ENCODE measurements at places on chromosomes 4 and X.

GRCh38 chr4:122855353-122855890 is 28.8 kb downstream of the FGF2 start:
- DNase-seq, result no peak

DNA sequence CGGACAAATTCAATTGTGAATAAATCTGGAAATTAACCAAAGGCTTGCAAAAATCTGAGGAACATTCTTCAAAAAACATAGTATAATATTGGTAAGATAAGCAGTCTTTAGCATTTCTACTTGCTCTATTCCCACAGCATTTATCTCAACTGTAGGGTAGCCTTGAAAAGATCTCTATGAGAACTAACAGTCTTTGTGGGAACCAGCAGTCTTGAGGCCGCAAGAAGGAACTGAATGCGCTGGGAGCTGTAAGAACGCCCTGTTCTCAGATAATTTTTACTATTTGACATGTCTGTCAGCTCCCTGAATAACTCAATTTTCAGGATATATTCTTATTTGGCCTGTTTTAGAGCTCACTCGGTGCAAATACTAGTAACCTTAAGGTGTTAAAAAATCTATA is 519.3 kb upstream of the CXorf51A start:
- DNase-seq, result no peak

DNA sequence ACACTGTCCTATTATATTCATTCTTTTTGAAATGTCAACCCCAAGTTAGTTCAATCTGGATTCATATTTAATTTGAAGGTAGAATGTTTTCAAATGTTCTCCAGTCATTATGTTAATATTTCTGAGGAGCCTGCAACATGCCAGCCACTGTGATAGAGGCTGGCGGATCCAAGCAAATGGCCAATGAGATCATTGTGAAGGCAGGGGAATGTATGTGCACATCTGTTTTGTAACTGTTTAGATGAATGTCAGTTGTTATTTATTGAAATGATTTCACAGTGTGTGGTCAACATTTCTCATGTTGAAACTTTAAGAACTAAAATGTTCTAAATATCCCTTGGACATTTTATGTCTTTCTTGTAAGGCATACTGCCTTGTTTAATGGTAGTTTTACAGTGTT is 1.6 kb downstream of the CXCL1 start:
- no peak for DNase-seq

GRCh38 chr4:182018691-182019090 is 224.5 kb upstream of the TENM3 start:
- DNase-seq, result no peak

- peak; percentile 59 for DNase-seq
Measured at GRCh38 chr4:84677093-84677492, 94.2 kb downstream of the CDS1 start.

- peak; percentile 74 for DNase-seq
Measured at GRCh38 chr4:53706422-53707032, 115.2 kb upstream of the LNX1 start.

- DNase-seq, result no peak
Measured at GRCh38 chr4:152962150-152962549, 26.0 kb downstream of the FHDC1 start.

- no peak for DNase-seq
Measured at GRCh38 chrX:153342762-153343558, 9.0 kb downstream of the ZNF275 start.

DNA sequence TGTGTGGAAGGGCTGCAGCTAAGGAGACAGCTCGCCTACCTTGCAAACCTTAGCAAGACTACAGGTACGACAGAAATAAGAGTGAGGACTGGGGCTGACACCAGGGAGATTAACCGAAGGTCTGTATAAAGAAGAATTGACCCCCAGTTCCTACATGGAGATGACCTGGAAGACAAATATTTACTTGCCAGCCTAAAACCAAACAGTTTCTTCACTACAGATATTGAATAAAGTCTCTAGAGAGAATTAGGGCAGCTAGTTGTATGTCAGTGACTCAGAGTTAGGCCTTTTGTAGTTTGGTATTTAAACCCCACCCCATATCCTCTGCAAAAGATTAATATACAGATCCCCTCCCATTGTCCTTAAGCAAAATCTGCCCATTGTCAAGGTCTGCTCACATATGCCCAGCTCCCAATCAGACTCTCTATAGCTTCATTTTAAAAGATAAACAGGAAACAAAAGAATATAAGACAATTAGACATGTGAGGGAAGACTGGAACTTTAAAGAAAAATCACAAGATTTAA is 28.1 kb upstream of the FRMPD3 start:
- DNase-seq, result no peak

- no peak for DNase-seq
Measured at GRCh38 chr4:172055046-172055445, 241.8 kb downstream of the GALNTL6 start.

DNA sequence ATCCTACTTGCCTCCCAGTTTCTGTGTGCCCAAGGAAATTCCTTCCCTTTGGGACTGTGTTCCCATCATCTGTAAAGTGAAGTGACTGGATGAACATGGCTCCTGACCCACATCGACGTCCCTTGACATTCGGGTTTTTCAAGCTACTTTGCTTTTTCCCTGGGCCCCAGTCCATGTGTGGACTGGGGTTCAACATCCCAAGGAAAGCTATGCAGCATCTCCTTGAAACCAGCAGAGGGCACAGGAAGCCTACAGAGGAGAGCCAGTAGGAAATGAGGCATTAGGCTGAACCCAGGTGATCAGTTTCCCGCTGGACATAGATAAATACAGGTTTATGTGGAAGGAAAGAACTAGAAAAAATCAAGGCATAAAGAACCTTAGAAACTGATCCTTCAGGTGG is 145.1 kb upstream of the ARHGEF9 start:
- peak; percentile 53 for DNase-seq

DNA sequence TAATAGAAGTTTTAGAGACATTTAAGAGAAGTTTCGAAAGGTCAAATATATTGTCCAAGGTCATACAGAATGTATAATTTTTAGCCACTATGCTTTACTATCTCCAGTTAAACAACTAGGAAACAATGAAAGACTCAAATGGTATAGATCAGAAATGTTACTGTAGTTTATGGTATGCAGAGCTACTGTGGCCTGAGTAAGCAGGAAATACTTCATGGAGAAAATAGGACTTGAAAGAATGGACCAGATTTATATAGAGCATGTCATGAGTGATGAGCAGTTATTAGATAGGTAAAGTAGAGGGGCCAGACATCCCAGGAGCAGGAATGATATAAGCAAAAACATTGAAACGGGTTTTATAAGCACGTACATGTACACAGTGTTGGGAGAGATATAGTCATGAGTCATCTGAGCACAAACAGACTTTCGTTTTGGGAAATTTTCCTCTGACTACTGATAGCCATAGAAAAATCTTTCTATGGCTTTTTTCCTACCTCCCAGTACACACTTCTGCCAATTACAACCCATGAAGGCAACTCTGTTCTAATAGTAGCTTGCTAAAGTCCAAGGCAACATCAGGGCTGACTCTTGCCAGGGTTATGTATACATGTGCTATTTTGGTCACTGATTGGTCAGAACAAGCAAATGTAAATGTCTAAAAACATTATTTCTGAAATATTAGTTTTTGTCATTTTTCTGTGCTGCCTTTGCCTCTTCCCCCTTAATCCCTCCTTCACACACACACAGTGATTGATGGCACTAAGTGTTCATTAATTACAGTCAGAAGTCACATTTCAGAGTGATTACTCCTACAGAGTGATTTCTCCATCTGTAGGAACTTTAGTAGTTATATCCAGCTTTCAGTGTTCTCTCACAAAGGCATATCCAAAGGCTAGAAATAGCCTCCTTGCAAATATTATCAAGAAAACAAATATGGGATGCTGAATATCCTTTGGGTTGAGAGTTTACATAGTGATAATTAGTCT is 198.7 kb downstream of the ENOX2 start:
- no peak for DNase-seq

DNA sequence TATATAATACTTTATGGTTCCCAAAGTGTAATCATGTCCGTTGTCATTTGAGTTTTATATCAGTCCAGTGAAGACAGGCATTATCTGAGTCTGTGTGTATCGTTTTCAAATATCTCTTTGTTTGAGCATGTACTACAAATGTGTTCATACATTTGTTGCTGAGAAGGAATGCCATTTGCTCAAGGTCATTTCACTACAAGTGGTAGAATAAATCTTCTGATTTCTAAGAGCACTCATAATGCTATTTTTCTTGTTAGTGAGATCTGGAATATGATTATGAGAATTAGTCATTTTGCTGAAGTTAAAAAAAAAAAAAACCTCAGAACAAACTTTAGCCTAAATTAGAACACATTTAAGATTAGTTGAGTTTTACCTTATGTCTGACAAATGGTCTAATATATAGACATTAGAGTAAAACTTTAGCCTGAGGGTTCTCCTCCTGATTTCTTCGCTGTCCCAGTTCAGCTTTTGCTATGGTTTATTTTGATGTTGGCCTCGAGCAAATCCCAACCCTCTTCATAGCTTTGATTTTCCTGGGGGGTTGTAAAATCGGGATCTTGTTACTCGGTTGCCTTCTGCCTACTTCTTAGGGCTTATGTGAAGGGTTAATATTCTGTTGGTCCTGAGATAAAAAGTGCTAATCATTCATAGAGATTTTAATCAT is 87.1 kb downstream of the TMEM131L start:
- no peak for DNase-seq

DNA sequence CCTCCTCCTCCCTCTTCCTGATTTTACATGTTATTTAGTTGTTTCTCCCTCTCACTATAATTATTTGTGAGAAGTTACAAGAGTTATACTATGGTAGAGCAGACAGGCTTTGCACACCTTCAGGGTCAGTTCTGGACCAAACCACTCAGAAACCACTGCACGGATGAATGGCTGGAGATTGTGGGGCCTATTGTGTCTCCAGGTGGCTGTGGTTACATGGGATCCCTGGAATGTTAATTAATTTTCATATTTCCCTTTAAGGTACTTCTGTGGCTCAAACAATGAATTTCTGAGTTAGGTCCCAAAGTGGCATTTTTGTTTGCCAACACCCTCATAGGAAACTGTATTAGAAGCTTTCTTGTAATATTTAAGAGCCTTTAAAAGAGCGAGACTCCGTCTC is 151.9 kb downstream of the BMPR1B start:
- DNase-seq, result no peak

- DNase-seq, result no peak
Measured at GRCh38 chr4:139984471-139984870, 169.5 kb downstream of the MAML3 start.

- DNase-seq, result no peak
Measured at GRCh38 chr4:90960433-90960832, 833.2 kb downstream of the CCSER1 start.

DNA sequence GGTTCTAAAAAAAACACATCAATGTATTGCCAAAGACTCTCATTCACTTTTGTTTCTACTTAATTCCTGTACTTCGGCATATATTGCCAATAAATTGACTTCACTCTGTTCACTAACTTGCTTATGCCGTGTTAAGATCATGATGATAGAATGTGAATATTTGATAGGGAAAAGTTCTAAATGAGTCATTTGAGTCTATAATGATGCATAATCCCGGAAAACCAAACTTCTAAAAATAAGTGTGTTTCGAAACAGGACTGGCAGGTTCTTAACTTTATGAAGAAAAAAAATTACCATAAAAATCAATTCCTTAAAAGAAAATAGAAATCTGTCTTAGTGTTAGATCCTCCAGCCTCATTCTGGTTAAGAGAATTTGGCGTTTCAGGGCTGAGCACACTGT is 387.5 kb upstream of the FTHL17 start:
- DNase-seq, result no peak

DNA sequence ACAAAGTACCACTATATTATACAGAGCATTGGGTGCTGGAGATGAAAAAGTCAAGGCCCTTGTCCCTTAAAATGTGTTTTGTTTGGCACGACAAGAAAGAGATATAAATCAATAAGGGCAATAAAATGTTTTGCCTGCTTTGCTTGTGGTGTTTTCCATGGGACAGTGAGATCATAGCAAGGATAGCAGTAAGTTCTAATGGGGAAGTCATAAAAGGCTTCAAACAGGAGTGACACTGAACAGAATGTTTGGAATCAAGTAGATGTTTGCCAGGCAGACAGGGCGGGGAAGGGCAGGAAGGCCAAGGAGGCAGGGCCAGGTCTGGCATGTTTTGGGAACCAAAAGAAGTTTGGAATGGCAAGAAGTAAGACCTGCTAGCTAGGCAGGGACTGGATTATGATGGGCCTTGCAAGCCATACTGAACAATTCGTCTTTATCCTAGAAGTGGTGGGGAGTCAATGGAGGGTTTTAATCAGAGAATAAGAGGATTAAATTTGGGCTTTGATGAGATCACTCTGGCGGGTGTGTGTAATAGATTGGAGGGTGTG is 16.4 kb downstream of the FGF2 start:
- no peak for DNase-seq

GRCh38 chrX:39835241-39835640 is 262.5 kb downstream of the BCOR start:
- no peak for DNase-seq

DNA sequence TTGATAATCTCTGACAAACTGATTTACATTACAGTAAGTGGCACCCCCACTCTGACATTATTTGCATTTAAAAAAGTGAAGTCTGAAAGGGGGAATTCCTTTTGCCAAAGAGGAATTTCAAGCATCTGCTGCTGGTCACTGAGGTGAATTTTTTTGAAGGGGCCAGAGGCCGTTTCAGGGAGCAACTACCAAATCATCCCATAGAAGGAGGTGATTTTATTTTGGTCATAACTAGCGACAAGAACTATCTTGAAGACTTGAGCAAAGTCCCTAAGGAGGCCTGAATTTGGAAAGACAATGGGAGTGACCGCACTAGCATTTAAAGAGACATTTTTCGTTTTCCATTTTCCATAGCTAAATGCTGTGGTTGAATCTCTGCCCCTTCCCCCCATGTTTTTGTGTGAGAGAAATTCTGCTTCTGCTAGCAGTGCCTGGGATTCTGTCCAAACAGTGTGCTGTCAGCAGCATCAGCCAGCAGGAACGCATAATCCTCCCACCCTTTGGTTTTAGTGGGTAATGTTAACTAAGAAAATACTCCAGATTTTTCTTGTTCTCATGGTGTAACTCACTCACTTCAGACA is 110.1 kb upstream of the MED14 start:
- peak; percentile 69 for DNase-seq

GRCh38 chr4:184395971-184396391 is 78.4 kb downstream of the IRF2 start:
- DNase-seq, result no peak

- DNase-seq, result peak; percentile 23
Measured at GRCh38 chr4:112520598-112521122, 4.7 kb upstream of the NEUROG2 start.

GRCh38 chrX:7139202-7140081 is 8.1 kb upstream of the STS start:
- DNase-seq, result no peak
